Activated T-cell treated with anti-CD3 and anti-CD28 coated beads, Interleukin-2, amount 50 U/mL, for 48 hours (primary cell): ENCODE measurements at places on chromosomes 5 and 9.
A peak's percentile ranks its signal among the peaks of the same experiment; 100 is the strongest.

GRCh38 chr9:26148128-26148527 lies 469.9 kb upstream of the TUSC1 start:
- DNase-seq = no peak

- DNase-seq = no peak
Observed at GRCh38 chr5:51398875-51399642, 15.8 kb downstream of the ISL1 start.

- no peak for DNase-seq
Observed at GRCh38 chr5:144318011-144318410, 147.3 kb downstream of the KCTD16 start.

GRCh38 chr5:107127878-107128277 lies 542.9 kb downstream of the EFNA5 start:
- DNase-seq = no peak

DNA sequence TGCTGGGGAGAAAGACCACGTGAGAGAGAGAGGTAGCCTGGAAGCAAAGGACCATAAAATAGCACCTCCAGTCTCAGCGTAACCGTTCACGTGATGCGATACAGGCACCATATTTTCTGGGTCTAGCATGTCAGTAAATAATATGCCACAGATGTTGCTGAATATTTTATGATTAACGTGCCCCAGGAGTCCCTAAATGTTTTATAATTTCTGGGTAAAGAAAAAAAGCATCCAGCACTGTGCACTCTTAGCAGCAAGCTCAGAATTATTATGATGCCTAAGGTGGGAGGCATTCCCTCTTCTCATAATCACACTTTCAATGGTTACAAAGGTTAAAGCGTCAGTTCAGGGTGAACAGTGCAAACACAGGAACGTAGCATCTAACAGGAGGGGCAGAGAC lies 121.8 kb downstream of the CAVIN4 start:
- DNase-seq = no peak

DNA sequence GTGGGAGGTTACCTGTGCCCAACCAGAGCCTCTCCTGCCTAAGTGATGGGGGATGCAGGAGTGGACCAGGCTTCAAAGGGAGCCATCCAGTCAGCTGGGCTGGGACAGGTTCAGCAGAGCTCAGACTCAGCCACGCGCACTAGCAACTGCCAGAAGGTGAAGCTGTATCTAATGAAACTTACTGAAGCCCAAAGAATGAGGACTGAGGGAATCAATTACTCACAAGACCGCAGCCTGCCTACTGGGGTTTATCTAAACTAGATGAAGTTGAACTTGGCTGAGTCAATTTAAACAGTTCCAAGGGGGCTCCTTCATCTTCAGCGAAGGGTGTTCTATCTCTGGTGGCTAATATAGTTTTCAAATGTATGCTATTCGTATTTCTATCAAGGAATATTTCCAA lies 11.4 kb downstream of the HAND1 start:
- DNase-seq = no peak

DNA sequence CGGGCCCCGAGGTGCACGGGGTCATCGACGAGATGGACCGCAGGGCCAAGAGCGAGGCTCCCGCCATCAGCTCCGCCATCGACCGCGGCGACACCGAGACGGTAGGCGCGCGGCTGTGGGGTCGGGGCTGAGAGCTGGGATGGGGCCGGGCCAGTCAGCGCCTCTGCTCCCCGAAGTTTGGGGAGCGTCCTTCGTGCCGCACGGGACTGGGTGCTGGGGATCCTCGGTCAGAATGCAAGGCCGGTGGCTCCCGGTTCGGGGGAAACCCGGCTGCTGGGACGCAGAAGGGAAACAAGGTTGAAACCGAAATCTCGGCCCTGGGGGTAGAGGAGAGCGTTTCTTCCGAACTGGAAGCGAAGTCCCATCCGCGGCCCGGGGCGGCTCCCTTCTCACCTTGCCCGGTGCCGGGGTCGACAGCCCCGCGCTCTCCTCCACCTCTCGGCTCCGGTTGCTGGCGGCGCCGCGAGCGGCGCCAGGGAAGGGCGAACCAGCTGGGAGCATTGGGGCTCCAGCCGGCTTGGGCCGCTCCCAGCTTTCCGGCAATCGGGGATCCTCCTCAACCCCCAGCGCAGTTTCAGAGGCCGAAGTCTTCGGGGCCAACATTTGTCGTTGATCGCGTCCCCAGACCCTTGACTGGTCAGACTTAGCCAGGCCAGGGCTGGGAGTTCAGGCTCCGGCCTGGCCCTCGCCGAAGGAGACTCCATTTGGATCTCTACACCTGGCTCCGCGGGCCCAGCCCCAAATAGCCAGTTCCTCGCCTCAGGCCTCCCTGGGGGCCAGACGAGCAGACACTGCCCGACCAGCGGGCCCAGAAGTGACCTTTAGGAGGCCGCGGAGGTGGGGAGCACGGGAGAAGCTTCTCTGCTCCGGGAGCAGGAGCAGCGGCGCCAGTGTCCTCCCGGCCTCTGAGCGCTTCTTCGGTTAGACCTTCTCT lies 1.1 kb downstream of the LHX2 start:
- peak; percentile 45 for DNase-seq

DNA sequence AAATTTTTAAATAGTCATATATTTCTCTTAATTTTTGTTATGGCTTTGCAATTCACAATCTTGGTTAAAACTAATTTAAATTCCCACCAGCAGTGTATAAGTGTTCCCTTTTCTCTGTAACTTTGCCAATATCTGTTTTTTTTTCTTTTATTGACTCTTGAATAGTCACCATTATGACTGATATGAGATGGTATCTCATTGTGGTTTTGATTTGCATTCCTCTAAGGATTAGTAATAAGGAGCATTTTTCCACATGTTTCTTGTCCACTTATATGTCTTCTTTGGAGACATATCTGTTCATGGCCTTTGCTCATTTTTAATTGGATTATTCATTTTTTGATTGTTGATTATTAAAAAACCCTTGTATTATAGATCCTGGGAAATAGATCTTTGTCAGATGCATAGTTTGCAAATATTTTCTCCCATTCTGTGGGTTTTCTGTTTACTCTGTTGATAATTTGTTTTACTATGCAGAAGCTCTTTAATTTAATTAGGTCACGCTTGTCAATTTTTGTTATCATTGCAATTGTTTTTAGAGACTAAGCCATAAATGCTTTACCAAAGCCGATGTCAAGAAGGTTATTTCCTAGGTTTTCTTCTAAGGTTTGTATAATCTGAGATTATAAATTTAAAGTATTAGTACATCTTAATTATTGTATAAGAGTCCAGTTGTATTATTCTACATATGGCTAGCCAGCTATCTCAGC lies 610.9 kb downstream of the CHSY3 start:
- no peak for DNase-seq

DNA sequence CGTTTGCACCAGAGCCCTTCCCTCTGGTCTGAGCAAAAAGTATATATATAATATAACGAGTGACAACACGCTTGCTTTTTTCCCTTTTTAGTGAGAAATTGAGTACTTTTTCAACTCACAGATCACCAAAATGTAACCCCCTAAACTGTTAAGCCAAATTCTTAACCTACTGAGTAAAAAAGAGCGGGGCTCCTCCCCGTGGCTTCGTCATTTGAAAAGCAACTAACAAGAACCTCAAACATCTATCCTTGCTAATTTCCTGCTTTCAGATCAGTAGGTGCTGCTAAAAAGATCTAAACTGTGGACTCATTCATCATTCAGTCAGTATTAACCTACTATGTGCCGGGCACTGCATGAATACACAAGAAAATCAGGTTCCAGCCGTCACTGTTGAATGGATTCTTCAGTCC lies 1.0 kb upstream of the PTBP3 start:
- DNase-seq = peak; percentile 58

DNA sequence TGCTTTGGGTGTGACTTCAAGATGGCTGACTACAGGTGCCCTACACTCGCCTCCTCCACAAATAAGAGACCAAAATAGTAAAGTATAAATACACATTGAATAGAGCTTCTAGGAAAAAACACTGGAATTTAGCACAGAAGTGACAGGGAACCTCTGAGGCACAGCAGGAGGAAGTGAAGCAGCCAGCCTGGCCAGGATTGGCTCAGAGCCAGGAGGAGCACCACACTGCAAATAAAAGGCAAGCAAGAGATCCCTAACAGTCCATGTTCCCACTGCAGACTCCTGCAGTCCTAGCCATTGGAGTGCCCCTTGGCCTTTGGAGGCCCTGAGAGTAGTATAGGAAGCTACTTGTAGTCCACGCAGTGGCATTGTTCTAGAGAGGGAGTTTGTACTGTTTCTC lies 186.7 kb upstream of the TLX3 start:
- DNase-seq = no peak

DNA sequence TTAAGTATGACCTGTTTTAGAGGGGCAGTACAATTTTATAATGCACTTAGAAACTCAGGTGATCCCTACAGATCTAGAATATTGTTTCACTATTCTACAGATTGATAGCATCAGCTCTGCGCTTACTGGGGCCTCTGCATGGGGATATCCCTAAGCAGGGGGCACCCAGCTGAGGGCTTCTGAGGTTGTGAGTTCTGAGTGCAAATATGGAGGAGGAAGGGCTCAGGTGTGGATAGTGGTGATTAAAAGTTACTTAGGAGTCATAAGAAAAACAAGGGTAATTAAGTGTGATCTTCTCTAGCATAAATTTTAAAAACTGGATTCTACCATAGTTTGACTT lies 274.4 kb downstream of the EFNA5 start:
- DNase-seq = no peak

GRCh38 chr5:103744159-103744558 lies 181.6 kb upstream of the NUDT12 start:
- DNase-seq = no peak
